H54 (cell line): ENCODE measurements at places on chromosomes 5 and 9.

DNA sequence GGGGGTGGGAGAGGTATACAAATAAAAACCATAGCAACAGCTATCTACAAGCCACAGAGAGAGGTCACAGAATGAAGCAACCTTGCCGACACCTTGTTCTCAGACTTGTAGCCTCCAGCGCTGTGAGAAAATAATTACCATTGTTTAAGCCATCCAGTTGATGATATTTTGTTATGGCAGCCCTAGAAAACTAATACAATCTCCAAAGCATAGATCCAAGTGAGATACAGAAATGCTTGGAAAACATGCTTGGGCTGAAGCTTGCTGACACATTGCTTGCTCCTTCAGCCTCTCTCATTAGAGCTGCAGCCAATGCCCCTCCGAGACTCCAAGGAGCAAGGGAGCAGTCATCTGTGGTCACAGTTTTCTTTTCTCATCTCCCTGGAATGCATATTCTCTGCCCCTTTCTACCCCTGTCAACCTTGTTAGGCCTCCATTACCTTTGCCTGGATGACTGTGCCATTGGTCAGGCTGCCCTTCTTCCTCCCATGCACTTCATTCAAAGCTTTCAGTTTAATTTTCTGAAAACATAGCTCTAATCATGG lies 401.4 kb upstream of the KLF4 start:
- peak; percentile 56 for DNase-seq

- DNase-seq, result no peak
These were observed 52.8 kb upstream of the STXBP1 start for GRCh38 chr9:127559247-127559680.

DNA sequence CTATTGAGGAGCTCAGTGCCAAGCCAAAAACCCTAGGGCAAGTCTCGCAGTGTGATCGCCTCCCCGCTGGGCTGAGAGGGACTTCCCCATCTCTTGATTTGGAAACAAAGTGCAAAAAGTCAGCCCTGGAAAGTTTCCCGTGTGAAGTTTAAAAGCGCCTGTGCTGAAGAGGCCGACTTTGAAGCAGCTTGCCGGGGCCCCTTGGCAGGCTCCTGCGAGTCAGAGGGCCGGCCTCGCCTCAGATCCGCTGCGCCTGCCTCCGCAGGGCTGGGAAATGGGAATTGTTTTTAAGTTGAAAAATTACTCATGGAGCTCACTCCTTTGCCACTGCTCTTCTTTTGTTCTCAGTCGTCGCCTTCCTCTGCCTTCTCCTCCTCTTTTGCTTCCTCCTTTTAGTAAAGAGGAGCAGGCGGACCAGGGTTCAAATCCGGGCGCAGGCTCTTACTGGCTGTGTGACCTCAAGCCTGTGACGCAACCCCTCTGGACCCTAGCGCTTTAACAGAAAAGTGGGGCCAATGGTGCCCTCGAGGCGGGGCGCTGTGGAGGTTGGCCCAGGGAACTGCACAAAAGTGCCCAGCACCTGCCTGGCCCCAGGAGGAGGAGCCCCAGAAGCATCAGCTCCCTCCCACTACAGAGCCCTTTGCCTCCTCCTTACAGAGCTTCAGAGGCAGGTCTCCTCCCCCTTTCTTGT lies 14.7 kb upstream of the LHX2 start:
- DNase-seq, result no peak

DNA sequence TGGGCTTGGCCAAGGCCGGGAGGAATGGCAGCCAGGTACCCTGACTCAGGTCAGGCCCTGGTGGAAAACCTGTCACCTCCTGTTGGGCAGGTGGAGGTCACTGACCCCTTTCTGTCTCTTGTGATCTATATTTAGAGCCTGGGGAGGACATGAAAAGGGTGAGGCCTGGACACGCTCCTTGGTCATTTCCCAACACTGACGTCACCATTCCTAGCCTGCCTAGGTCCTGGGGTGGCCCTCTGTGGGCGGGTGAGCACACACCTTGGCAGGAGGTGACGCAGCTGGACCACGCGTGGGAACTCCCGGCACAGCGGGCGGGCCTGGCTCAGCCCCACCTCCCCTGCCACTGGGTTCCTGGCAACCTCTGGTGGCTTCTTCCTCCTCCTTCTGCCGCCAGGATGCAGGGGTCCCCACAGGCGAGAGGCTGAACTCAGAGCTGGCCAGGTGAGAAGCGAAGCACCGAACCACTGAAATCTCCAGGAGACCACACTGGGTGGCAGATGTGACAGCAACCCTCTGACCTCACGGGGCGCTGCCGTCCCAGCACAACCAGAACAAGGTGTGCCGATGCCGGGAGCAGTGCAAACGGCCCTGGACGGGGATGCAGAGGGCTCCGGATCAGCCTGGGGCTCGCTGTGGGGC lies 6.4 kb upstream of the RALGDS start:
- no peak for DNase-seq

DNA sequence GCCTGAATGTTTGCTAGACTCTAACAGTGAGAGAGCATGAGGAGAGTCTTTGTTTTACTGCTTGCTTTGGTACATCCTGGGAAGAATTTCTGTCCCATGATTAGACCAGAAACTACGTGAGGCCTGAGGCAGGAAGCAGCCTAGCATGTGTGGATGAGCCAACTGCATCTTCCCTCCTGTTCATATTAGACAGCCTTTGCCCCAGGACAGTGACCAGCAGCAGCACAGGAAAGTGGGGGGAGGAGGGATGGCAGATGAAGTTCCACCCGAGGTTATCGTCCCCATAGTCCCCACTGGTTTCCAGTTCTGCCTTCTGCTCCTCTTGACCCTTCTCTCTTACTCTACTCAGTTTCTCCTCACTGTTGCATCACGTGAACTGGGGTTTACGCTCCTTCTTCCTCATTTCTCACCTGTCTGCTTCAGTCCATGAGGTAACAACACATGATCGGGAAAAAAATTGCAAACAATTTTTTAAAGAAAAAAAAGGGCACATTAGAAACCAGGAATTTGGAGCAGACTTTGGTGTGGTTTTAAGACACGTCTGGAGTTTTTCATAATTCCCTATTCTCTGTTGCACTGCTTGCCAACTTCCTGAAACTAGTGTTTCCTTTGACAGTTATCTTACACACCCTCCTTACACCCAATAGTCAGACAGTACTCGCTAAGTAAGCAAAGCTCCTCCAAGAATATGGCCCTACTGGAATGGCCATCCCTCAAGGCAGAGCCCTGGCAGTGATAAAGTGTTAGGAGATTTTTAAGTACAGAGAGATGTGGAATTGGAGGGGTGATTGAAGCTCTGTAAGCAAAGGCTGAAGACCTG lies 84.1 kb downstream of the SNX18 start:
- no peak for DNase-seq
